ENCODE measurements at places on chromosomes 6 and 20. TPM values are rescaled to one million over a fixed set of nuclear protein-coding genes. Genes with fewer than 3 reads are reported as not detected.

Gene TMEM170B
- total RNA-seq = 1.9 TPM

Gene CST2
- not detected for total RNA-seq

GRCh38 chr20:44886828-44887227, 1.3 kb downstream of the YWHAB start:
- DNase-seq = no peak

Gene HUS1B
- total RNA-seq = 2.6 TPM

GRCh38 chr6:56913285-56914074, 41.4 kb upstream of the BEND6 start:
- no peak for DNase-seq

Gene NCOA5
- total RNA-seq = 37.8 TPM
